ENCODE measurements at places on chromosomes 5 and 9. TPM values are rescaled to one million over a fixed set of nuclear protein-coding genes. Genes with fewer than 3 reads are reported as not detected.

The S1PR3 gene
- total RNA-seq, result 14.5 TPM

The ZDHHC21 gene
- total RNA-seq, result 54.7 TPM

The CD274 gene
- 5.9 TPM for total RNA-seq

DNA sequence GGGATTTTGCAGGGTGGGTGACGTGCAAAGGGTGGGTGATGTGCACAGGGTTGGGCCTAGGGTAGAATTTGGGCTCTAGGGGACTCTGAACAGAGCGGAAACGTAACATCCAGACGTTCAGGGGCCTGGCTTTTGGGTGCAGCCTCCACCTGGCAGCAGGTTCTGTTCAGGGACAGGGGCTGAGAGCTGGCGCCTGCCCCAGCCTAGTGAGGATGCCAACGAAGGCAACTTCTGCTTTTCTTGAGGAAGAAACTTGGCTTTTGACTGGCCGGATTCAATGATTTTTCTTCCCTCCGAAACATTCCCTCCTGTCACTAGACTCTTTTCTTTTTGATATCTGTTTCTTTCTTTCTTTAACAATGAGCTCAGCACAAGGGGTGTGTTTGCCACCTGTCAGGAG is 38.6 kb upstream of the SLC6A19 start:
- DNase-seq, result no peak

DNA sequence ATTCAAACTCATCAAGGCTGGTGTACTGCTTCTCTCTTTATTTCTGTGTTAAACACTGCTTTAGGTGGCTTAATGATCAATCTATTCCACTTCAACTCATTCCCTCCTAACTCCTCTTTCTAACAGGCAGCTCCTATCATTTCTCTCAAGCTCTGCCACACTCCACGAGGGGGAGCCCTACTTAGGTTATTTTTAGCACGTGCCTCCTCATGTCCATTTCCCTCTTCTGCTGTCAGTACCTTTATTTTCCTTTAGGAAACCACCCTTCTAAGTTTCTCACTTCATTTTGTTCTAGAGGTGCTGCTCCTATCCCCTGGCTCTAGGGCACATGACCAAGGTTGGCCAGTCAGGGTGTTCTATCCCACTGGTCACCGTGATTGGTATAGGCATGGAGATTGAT is 6.7 kb upstream of the BRINP1 start:
- no peak for DNase-seq

DNA sequence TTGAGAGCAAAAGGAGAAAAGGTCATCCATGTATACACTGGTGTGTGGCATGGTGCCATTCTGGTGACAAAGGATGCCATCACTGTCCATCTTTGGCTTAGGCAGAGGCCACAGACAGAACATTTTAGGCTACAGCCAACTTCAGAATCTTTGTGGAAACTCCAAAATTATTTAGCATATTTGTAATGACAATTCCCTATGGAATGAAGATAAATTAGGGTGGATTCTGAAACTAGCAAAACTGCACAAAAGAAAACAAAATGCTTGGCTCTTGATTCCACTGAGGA is 92.5 kb downstream of the FBXW11 start:
- DNase-seq, result no peak

GRCh38 chr5:22598796-22599195 is 254.3 kb downstream of the CDH12 start:
- DNase-seq, result no peak

- DNase-seq, result no peak
Measured at GRCh38 chr9:125990186-125990792, 243.1 kb downstream of the PBX3 start.

DNA sequence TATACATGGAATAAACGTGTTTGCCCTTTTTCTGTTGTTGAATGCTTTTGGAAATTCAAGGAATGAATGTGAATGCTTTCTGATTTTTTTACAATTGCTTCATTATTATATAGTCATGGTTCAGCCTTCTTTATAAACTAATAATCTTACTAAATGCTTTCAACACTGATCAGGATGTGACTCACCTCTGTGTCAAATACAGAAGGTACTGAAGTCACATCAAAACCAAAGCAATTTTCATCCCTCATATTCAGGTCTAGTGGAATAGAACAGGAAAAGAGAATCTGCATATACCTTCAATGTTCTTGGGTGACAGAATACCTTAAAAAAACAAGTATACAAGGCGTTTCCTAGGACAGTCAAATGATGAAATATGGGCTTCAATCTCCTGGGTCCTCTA is 170.7 kb downstream of the PDE4D start:
- no peak for DNase-seq

DNA sequence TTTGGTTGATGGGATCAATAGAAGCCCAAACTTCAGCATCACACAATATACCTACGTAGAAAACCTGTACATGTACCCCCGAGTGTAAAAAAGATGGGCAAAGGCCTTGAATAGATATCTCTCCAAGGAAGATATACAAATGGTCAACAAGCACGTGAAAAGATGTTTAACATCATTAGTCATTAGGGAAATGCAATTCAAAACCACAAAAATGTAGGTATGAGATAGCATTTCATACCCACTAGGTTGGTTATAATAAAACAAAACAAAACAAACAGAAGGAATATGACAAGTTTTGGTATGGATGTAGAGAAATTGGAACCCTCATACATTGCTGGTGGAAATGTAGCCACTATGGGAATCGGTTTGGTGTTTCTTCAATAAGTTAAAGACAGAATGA is 33.1 kb upstream of the PPARGC1B start:
- DNase-seq, result no peak

All from lung (tissue), 17 donors.